ENCODE measurements at places on chromosomes 7 and 10.
A peak's percentile ranks its signal among the peaks of the same experiment; 100 is the strongest.

DNA sequence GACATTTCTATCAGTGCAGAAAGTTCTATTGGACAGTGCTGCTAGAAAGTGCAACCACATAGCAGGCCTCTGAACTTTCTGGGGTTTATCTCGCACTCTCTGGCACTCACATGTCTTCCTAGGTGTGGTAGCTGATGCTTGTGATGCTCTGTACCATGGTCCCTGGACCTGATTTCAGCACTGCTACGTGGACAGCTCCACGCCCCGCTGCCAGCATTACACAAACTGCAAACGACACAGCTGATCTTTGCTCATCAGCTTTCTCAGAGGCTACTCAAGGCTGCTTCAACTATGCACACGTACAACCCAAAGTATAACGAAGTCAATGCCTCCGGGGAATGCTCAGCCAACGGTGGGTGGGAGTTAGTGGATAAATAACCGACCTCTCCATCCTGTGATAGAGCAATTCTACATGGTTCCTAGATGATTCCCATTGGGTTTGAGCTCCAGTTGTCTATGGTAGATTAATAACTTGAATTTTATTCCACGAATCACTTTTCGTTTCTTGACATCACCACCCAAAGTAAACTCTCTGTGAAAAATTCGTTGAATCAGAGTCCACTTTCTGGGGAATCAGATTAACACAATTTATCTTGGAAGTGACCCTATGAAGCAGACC is 302.5 kb downstream of the ACTR3B start:
- no peak for DNase-seq

- no peak for DNase-seq
These were observed 65.7 kb downstream of the MINDY3 start for GRCh38 chr10:15794569-15794968.

DNA sequence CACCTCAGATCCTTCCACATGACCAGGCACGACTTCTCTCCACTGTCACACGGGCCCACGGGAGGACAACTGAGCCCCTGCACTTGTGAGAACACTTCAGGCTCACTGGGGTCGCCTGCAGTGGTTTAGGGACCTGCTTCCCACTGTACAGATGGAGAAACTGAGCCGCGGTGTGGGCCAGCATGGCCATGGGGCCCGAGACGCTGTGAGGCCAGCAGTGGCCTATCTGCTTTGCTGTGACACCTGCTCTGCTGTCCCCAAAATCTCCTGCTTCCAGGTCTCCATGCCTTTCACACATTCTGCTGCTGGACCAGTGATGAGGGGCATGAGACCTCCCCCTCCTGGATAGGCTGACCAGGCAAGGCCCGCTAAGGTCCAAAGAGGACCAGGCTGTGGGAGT is 75.8 kb upstream of the PAX2 start:
- DNase-seq = no peak

GRCh38 chr7:141679014-141679413 is 23.0 kb downstream of the DENND11 start:
- DNase-seq = no peak

- DNase-seq = peak; percentile 45
These were observed 739 bp downstream of the CASP7 start for GRCh38 chr10:113680190-113681111.

- no peak for DNase-seq
These were observed 4.6 kb downstream of the SH2B2 start for GRCh38 chr7:102291056-102291915.

DNA sequence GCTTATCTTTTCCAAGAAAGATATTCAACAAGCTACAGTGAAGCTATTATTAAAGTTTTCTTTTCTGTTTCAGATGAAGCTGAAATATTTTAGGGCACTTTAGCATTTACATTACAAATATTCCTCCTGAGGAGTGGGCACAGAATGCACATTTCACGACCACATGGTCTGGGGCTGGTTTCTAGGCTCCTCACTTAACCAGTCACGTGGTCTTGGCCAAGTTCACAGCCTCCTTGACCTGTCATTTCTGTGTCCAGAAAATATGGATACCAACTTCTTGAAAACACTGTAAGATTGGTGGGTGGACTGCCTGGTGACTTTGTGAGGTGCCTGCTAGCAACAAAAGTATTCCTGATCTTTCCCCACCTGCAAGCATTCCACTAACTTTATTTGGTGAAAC is 70.9 kb downstream of the FAM171A1 start:
- DNase-seq = no peak

DNA sequence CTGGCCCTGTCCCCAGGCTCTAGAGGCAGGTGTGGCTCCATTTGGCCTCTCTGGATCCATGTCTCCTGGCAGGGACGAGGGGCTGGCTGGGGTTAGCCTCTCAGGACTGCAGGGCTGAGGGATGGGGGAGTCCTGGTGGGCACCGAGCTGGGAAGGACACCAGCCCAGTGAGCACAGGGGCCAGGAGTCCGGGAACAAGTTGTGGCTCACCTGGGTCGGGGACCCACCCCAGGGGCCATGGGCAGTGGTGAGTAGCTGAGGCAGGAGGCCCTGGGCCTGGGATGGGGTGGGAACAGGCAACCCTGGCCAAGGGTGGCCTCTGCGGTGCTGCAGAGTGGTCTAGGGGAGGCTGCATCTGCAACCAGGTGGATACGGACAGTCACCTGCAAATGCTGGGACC is 24.1 kb downstream of the ANTXRL start:
- no peak for DNase-seq

- DNase-seq = no peak
These were observed 9.6 kb upstream of the PTTG1IP2 start for GRCh38 chr7:90459888-90460287.

DNA sequence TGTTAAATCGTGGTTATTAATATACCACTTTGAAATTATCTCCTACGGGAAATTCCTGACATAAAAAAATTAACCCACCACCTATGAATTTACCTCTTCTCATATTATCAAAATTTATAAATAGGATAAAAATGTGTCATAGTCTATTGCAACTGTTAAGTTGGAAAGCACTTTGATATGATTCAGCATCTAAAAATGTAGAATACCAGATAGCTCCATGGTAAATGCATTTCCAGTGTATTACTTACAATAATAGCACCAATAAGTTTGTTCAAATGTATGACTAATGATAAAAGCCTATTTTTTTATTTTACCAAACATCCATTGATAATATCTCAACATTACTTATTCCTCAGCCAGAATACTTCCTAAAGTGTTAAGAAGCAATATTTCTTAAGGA is 13.6 kb upstream of the KCND2 start:
- no peak for DNase-seq

GRCh38 chr7:87885018-87885417 is 8.7 kb downstream of the DBF4 start:
- DNase-seq = peak; percentile 18

- no peak for DNase-seq
These were observed 92.9 kb downstream of the BMPR1A start for GRCh38 chr10:86849181-86849894.

DNA sequence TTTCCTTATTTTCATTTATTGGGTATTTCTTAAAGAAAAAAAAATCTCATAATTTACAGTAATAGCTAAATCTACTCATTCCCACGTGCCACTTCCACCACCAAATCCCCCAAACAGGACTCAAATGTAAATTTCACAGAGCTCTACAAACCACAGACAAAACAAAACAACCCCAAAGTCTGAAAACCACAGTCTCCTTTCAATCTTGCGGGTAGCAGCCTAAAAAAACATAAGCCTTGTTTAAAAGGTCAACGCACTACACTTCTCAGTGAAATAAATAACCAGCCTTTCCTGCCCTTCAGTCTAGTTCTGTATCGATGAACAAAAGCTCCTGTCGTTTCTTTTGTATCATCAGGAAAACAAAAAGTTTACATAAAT is 121.8 kb upstream of the AFAP1L2 start:
- DNase-seq = no peak
